ENCODE measurements at places on chromosomes 1 and 21. TPM values are rescaled to one million over a fixed set of nuclear protein-coding genes. Genes with fewer than 3 reads are reported as not detected.

DNA sequence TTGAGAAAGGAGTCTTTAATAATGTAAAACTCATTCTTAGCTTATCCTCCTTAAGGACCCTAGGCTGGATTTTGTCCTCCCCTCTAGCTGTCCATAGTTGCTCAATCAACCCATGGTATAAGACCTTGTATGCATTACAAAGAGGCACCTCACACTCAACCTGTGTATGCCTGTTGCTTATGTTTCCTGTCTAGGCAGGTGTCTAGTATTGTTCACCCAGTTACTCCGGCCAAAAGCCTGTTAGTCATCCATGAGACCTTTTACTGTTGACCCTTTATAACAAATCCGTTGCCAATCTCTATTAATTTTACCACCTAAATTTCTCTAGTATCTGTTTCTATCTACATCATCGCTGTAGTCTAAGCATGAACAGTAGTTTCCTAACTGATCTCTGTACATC is 3.7 kb downstream of the LYPLAL1 start:
- no peaks in the 10 kb centered on the region for H3K27me3 ChIP-seq
- DNase-seq = no peak
- H3K4me1 ChIP-seq = peaks cover 41% of the 10 kb centered on the region
- H3K27ac ChIP-seq = no peak overlapping the region

DNA sequence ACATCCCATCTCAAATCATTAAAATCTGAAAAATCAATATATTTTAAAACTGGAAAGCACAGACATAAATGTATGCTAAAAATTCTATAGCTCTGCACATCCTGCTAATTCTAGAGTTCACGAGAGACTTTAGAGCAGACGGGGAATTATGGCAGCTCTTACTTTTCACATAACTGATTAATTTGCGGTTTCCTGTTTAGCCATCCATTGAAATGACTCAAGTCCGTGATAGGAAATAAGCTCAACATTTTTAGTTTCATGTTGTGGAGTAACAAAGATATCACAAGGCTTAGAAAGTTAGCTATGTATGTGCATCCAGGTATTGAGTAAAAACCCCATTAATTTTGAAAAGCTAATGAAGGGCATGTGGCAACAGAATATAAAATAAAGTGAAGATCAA is 123.2 kb downstream of the SMYD2 start:
- no peaks in the 10 kb centered on the region for H3K36me3 ChIP-seq
- H3K4me1 ChIP-seq = peaks cover 27% of the 10 kb centered on the region
- no peaks in the 10 kb centered on the region for H3K27me3 ChIP-seq
- DNase-seq = no peak

DNA sequence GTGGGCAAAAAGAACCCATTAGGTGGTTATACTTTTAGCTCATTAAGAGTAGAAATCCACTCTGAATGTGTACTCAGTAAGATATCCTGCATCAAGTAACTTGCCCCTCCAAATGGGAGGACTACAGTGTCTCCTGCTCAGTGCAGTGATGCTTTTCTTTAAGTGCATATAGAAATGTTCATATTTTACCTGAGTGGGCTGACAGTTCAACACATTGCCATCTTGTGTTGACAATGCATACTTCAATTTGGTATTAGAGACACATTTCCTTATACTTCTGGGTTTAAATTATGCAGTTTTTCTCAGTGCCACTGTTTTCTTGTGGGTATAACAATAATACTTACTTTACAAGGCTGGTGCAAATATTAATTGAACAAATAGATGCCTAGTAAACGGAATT is 318.6 kb upstream of the TMPRSS15 start:
- no peak for DNase-seq
- H3K27ac ChIP-seq = no peak overlapping the region
- H3K36me3 ChIP-seq = no peaks in the 10 kb centered on the region
- H3K4me3 ChIP-seq = no peak overlapping the region

DNA sequence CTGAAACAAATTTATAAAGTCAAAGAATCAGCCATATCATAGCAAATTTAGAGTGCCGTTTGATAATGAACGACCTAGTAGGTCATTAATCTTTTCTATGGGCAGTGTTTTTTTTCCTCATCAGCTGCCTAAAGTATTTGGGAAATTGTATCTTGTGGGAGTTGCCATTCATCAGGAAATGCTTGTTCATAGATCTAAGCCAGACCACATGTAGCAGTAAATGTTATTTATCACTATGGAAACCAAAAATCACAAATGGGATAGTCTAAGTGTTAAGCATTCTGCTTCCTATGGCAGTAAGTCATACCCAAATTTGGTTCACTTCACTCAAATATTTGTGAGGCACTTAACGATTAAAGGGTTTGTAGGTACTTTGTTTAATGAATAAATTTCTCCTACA is 52.9 kb downstream of the LRRC8D start:
- peaks cover 41% of the 10 kb centered on the region for H3K36me3 ChIP-seq
- no peaks in the 10 kb centered on the region for H3K27me3 ChIP-seq
- H3K27ac ChIP-seq = no peak overlapping the region

- peaks cover under 1% of the 10 kb centered on the region for H3K4me1 ChIP-seq
- peaks cover 51% of the 10 kb centered on the region for H3K27me3 ChIP-seq
- no peak overlapping the region for H3K4me3 ChIP-seq
- no peaks in the 10 kb centered on the region for H3K36me3 ChIP-seq
- no peak for DNase-seq
These were observed 161.3 kb downstream of the ZNF281 start for GRCh38 chr1:200248541-200248940.

GRCh38 chr21:41861987-41862386 is 17.2 kb downstream of the PRDM15 start:
- no peaks in the 10 kb centered on the region for H3K27me3 ChIP-seq
- no peak for DNase-seq
- H3K4me3 ChIP-seq = no peak overlapping the region
- no peaks in the 10 kb centered on the region for H3K36me3 ChIP-seq

DNA sequence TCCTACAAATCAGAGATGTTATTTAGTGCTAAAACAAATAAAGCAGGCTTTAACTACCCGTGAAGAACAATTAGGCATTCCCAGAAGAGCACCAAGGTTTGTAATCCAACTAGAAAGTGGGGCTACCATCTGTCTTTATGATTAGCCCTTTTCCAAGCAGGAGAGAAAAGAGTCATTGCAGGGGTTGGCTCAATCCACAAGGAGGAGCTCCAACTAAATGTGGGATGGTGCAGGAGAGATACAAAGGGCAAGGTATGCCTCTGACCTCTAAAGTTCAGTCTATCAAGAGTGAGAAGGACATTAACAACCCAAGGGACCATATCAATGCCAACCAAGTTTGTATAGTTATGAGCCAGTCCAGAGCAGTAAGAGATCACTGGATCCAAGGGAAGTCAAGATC is 382.7 kb upstream of the DUSP10 start:
- no peak overlapping the region for H3K4me3 ChIP-seq
- no peak overlapping the region for H3K27ac ChIP-seq
- no peaks in the 10 kb centered on the region for H3K4me1 ChIP-seq
- no peaks in the 10 kb centered on the region for H3K36me3 ChIP-seq

- H3K27me3 ChIP-seq = no peaks in the 10 kb centered on the region
- H3K36me3 ChIP-seq = no peaks in the 10 kb centered on the region
These were observed 23.7 kb downstream of the SPOCD1 start for GRCh38 chr1:31792116-31792515.

GRCh38 chr1:210236840-210237409 is 4.3 kb downstream of the SERTAD4 start:
- DNase-seq = no peak
- H3K27me3 ChIP-seq = peaks cover 75% of the 10 kb centered on the region
- no peaks in the 10 kb centered on the region for H3K36me3 ChIP-seq

DNA sequence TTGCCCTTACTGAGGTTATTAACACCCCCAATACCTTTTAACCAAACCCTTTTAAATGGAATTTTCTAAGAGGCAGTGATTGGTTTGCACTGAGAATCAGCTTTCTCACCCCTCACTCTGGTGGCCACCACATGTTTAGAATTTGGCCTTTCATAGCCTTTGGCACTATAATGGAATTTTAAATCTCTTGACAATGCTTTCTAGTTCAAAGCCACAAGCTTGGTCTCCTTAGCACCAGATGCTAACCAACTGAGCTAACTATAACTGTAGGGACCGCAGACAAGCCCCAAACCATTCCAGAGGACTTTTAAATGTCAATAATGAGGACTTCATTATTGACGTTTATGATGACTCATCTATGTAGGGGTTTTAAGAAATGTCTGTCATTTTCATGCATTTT is 238.7 kb upstream of the SNX7 start:
- H3K4me1 ChIP-seq = no peaks in the 10 kb centered on the region
- H3K27me3 ChIP-seq = no peaks in the 10 kb centered on the region
- no peaks in the 10 kb centered on the region for H3K36me3 ChIP-seq
- DNase-seq = no peak

GRCh38 chr1:162939035-162939434 is 78.1 kb upstream of the CCDC190 start:
- peaks cover 32% of the 10 kb centered on the region for H3K27me3 ChIP-seq
- no peak overlapping the region for H3K4me3 ChIP-seq
- no peaks in the 10 kb centered on the region for H3K36me3 ChIP-seq
- H3K4me1 ChIP-seq = no peaks in the 10 kb centered on the region
- H3K27ac ChIP-seq = no peak overlapping the region

- peaks cover 2% of the 10 kb centered on the region for H3K27me3 ChIP-seq
- H3K4me3 ChIP-seq = no peak overlapping the region
- no peaks in the 10 kb centered on the region for H3K36me3 ChIP-seq
- no peak for DNase-seq
These were observed 7.2 kb downstream of the ABCA4 start for GRCh38 chr1:94113589-94114226.

DNA sequence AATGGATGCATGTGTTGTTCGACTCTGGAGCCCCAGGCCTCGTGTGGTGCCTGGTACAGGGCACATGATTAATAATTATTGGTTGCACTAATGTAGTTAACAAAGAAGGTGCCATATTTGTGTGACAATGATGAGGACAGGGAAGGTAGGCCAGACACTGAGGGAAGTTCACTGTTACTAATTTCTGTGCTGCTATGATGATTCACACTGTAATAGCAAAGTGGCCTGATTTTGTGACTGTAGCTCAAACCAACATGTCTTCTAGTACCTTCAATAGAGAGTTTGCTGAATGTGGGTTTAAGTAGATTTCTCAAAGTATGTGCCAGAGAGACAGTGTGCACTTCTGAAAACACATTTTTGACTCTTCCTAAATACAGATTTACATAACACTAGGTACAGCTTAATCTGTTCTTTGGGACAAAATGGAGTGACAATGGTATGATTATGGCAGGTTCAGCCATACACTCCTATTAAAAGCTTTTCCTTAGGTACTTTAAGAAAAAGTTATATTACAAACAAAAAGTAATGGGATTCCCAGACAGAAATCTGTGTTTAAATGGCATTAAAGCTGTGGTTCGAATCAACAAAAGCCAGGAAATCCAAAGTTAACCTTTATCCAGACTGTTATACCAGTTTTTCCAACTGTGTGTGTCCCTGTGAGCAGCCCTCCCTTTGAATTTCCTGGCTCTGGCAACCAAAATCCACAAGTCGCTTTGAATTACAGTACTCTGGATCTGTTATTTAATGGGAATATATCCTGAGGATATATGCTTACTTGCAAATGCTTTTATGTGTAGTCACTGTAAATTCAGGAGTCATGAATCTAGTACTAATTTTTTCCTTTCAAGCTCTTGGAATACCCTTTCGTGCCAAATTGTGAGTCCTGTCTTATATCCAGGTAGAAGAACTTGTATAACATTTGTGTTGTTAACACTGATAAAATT is 277.1 kb upstream of the SGIP1 start:
- no peak overlapping the region for H3K27ac ChIP-seq
- no peak overlapping the region for H3K4me3 ChIP-seq
- peaks cover 61% of the 10 kb centered on the region for H3K4me1 ChIP-seq
- DNase-seq = no peak
- no peaks in the 10 kb centered on the region for H3K27me3 ChIP-seq
- H3K36me3 ChIP-seq = peaks cover 3% of the 10 kb centered on the region

DNA sequence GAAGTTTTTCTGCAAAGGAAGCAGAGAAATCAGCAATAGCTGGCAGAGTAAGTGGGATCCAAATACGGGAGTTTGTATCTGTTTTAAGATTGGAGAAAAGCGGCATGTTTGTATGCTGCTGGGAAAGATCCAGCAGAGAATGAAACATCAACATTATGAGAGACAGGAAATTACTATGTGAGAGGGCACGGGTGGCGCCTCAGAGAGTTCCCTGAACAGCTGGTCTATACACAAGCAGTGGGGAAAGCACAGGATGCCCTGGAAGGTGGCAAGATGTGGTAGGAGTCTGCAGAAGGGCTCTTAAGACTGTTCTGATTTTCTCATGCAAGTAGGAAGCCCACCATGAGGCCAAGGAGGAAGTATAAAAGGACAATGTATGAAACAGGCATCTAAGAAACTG is 130.4 kb downstream of the RERE start:
- no peak overlapping the region for H3K4me3 ChIP-seq
- H3K36me3 ChIP-seq = peaks cover 4% of the 10 kb centered on the region
- no peak for DNase-seq
- no peak overlapping the region for H3K27ac ChIP-seq

- DNase-seq = peak; percentile 33
- H3K4me3 ChIP-seq = peak overlapping the region; percentile 77
- H3K4me1 ChIP-seq = peaks cover 86% of the 10 kb centered on the region
- peak overlapping the region; percentile 86 for H3K27ac ChIP-seq
- H3K27me3 ChIP-seq = peaks cover 2% of the 10 kb centered on the region
- no peaks in the 10 kb centered on the region for H3K36me3 ChIP-seq
These were observed 816 bp downstream of the IL6R start for GRCh38 chr1:154405747-154406571.

GRCh38 chr1:38872401-38873026 is 634 bp downstream of the MYCBP start:
- DNase-seq = peak; percentile 48
- no peaks in the 10 kb centered on the region for H3K27me3 ChIP-seq
- no peak overlapping the region for H3K27ac ChIP-seq
- H3K4me3 ChIP-seq = peak overlapping the region; percentile 83
- peaks cover 33% of the 10 kb centered on the region for H3K4me1 ChIP-seq

DNA sequence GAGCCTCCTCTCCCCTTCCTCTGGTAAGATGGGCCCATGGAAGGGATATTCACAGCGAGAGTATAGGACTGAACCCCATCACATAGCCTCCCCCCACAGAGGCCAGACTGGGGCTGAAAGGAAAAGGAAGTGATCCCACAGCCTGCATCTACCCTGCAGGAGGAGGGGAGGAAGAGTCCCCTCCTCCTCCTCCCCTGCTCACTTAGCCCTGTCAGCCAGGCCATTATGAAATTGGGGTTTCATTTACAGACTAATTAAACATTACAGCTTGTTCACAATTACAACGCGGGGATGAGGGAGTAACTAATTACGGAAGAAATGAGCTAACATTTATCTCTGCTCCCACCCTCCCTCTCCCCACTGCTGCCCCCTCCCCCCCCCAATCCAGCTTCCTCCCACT is 25.4 kb downstream of the DMAP1 start:
- no peaks in the 10 kb centered on the region for H3K27me3 ChIP-seq
- peaks cover 4% of the 10 kb centered on the region for H3K4me1 ChIP-seq
- DNase-seq = no peak
- no peak overlapping the region for H3K4me3 ChIP-seq

GRCh38 chr21:17264182-17264581 is 248.7 kb upstream of the CXADR start:
- DNase-seq = no peak
- no peak overlapping the region for H3K27ac ChIP-seq
- H3K27me3 ChIP-seq = no peaks in the 10 kb centered on the region

GRCh38 chr1:61089338-61089737 is 7.0 kb downstream of the NFIA start:
- no peak overlapping the region for H3K27ac ChIP-seq
- H3K4me1 ChIP-seq = no peaks in the 10 kb centered on the region
- H3K36me3 ChIP-seq = peaks cover 1% of the 10 kb centered on the region
- DNase-seq = no peak

The ZNF648 gene
- total RNA-seq = not detected

The SYCP1 gene
- not detected for total RNA-seq

The RASAL2 gene
- total RNA-seq = not detected

The PIK3R3 gene
- total RNA-seq = 3.9 TPM

The LEFTY1 gene
- total RNA-seq = not detected

The FCRL6 gene
- total RNA-seq = not detected
